Dermis microvascular lymphatic vessel endothelial cell (primary cell): ENCODE measurements at places on chromosomes 16 and 17. TPM values are rescaled to one million over a fixed set of nuclear protein-coding genes. Genes with fewer than 3 reads are reported as not detected.

DNA sequence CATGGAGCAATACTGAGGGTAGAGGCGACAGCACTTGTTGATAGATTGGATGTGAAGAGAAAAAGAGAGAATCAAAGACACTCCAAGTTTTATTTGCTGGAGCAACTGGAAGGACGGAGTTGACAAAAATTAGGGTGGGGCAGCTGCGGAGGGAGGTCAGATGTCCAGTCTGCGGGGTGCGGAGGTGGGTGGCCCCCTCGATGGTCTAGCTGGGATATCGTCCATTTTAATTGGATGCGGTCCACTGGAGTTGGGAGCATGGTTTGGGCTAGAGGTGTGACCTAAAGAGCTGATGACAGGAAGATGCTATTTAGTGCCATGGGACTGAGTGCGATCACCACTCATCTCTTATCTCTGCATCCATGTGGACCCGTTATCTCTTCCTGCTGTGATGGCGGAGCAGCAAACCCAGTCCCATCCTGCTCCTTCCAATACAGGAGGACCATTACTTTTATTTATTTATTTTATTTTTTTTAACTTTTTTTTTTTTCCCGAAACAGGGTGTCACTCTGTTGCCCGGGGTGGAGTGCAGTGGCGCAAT lies 48.3 kb upstream of the CBX4 start:
- DNase-seq = no peak

DNA sequence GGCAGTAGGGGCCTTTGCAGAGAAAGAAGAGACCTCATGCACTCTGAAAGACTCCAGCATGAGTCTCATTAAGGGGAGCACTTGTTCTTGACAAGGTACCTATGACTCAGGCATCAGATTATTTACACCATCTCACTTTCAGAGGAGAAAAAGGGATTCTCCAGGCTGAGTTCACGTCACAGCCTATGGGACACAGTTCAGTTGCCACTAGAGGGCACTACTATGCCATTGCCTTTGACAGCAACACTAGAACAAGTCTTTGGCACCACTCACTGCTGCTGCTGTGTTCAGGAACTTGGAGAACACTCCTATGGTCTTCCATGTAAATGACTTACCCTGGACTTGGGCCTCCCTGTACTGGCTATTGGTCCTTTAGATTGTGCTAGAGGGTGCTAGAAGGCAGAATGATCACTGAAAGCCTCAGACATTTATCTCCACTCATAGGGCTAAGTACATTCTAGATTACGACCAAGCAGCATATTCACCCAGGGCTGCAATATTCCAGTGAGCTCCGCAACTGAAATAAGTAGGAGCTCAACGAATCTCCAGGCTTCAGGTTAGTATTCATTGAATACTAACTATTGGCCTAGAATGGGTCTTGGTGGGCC lies 225.1 kb upstream of the CA10 start:
- DNase-seq = peak; percentile 84

GRCh38 chr16:17266608-17267313 lies 204.0 kb downstream of the XYLT1 start:
- DNase-seq = no peak

DNA sequence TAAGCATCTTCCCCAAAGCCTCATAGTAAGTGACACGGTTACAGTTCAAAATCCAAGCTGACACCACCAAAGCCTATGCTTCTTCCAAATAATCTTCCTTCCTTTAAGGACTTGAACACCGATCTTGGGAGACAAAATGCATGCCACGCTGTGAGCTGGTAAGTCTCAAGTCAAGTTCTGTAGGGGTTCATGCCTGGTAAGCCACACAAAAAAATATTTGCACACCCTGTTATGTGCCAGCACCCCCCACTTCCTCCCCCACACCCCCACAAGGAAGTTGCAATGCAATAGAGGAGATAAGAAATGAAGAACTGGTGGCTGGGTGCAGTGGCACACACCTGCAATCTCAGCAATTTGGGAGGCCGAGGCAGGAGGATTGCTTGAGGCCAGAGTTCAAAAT lies 5.6 kb downstream of the NOG start:
- no peak for DNase-seq

GRCh38 chr17:50565402-50566350 lies 5.2 kb downstream of the CACNA1G start:
- peak; percentile 12 for DNase-seq

GRCh38 chr17:18862011-18862410 lies 4.1 kb downstream of the PRPSAP2 start:
- DNase-seq = no peak

DNA sequence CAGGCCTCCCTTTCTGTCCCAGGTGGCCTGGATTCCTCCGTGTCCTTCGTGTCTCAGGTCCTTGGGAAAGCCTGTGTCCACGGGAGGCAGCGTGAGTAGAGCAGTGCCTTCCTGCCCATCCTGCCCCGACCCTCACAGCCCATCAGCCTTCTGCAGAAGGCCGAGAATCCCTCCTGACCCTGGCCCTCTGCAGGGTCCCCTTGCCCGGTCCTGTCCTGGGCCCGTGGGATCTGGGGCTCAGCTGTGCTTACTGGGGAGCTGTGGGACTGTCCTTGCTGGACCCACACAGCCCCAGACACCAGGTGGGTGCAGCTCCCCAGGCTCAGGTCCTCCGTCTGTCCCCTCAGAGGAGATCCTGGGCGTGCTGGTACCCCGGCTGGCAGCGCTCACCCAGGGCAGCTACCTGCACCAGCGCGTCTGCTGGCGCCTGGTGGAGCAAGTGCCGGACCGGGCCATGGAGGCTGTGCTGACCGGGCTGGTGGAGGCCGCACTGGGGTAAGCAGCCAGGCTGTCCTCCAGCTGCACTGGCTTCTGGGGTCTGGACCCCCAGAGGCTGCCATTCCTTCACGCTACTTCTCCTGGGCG lies 3.9 kb downstream of the TELO2 start:
- no peak for DNase-seq

Gene SLC38A8
- not detected in 2 replicates for total RNA-seq

DNA sequence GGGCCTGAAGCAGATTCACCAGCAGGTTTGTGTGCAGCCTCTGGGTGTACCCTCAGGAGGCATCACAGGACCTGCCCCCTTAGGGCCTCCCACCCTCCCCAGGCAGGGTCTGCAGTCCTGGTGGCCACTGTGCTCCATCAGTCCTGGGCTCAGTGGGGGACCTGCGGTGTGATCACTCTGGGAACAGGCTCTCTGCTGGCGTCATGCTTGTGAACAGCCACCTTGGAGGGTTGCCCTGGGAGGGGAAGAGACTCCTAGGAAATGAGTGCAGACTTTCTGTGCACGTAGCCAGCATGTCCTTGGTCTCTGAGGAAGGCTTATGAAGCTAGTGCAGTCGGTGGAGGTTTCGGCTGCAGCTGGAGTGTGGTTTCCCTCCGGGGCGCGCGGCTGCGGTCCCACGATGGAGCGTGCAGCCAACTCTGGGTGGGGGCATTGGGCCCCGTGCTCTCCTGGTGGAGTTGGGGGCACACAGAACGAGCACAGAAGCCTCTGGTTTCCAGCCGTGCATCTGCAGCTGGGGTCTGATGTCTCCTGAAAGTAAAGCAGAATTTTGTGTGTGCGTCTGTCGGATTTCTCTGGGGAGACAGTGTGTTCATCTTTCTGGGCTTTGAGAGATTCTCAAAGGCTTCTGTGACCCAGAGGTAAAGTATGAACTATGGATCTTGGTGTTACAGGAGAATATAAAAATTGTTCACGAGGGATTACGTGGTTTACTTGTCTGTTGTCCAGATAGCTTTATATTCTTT lies 68.1 kb upstream of the ZNF750 start:
- no peak for DNase-seq

GRCh38 chr17:43475494-43476089 lies 8.2 kb upstream of the DHX8 start:
- no peak for DNase-seq

DNA sequence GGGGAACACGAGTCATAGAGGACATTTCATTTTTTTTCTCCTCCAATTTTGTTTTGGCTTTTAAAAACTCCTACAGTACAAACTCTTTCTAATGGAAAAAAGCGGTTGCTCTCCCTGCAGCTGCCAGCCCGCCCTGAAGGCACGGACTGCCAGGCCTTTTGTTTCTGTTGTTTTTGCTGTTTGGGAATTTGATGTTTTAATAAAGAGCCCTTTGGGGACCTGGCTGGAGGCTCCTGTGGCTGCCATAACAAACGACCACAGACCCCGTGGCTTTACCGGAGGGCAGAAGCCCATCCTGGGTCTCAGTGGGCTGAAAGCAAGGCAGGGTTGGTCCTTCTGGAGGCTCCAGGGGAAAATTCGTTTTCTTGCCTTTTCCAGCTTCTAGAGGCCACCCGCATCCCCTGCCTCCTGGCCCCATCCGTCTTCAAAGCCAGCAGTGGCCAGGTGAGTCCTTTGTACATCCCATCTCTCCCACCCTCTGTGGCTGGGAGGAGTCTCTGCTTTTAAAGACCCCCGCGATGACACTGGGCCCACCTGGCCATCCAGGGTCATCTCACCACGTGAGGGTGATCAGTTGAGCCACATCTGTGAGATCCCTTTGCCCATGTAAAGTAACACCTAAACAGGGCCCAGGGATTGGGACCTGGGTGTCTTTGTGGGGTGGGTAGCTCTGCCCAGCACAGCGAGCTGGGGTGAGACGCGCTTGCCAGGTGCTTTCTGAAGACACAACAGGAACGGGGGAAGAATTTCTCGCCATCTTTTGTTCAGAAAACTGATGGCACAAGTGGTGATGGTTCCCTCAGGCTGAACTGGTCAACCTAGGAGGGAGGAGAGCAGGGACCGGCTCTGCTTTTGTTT lies 113.9 kb downstream of the BANP start:
- DNase-seq = no peak
